ENCODE measurements at places on chromosomes 13 and 19.
A peak's percentile ranks its signal among the peaks of the same experiment; 100 is the strongest.

GRCh38 chr13:28408235-28408848 is 86.6 kb downstream of the FLT1 start:
- DNase-seq, result no peak

GRCh38 chr19:12603714-12604113 is 6.9 kb downstream of the ZNF490 start:
- no peak for DNase-seq

GRCh38 chr19:32388393-32388855 is 17.1 kb upstream of the DPY19L3 start:
- DNase-seq, result no peak

DNA sequence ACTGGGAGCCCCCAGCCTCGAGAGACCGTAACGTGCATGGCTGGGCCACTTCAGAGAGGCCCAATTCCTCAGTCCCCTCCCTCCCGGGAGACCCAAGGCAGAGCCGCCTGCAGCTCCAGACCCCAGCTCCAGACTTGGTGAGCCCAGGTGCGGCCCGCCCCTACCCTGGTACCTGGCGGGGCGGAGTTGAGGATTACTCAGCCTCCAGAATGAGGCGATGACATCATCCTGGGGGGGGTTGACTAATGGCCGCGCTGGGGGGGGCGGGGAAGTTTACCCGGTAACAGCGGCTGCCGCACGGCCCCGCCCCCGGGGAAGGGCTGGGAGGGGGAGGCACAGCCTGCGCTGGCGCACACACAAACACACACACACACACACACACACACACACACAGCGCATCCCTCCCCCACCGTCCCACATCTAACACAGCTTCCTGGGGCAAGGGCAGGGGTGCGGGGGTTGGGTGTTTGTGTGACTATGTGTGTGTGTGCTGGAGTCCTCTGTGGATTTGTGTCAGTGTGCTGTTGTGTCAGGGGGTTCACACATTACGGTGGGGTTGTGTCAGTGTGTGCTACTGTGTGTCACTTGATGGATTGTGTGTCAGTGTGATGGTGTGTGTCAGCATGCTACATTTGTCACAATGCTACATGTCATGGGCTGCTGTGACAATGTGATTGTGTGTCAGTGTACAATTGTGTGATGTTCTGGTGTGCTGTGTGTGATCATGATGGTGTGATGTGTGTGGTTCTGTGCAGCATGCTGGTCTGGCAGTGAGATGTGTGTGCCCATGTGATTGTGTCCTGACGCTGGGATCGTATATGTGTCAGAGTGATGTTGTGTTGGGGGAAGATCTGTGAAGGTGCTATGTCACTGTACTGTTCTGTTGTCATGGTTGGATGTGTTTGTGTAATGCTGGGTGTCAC is 10.3 kb upstream of the BBC3 start:
- DNase-seq, result peak; percentile 76

- no peak for DNase-seq
Observed at GRCh38 chr19:1828279-1829238, 16.5 kb upstream of the ATP8B3 start.

DNA sequence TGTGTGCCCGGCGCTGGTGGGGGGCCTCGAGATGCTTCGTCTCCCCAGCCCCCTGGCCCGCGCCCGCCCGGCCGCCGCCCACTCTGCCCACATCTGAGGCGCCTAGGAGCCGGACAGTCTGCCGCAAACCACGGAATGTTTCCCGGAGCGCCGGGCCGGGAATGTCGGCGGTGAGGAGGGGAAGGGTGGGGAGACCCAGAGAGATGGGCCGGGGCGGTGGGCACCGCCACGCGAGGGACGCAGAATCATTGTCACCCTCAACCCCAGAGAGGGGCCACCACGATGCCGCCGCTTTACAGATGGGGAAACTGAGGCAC is 46.1 kb upstream of the NFIC start:
- no peak for DNase-seq

- no peak for DNase-seq
Observed at GRCh38 chr13:53112522-53112921, 83.9 kb downstream of the OLFM4 start.

GRCh38 chr19:10259162-10259905 is 7.3 kb downstream of the MRPL4 start:
- peak; percentile 95 for DNase-seq

DNA sequence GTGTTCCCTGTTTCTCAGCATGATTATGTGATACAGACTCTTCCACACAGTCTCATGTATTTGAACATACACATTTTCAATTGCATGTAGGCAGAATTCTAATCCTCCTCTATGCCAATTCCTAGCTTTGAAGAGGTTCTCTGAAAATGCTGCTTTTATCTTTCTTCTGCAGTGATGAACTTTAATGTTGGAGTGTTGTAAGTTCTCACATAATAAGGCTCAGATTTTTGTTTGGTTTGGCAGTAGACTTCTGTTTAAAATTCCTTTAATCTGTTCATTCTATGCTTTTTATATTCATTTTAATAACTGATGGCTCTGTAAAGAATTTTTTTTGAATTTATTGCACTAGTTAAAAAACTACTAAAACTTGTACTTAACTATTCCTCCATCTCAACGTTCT is 225.8 kb downstream of the GGACT start:
- no peak for DNase-seq

Measured in omental fat pad (tissue), 4 donors.